ENCODE measurements at places on chromosomes 11 and 22.

DNA sequence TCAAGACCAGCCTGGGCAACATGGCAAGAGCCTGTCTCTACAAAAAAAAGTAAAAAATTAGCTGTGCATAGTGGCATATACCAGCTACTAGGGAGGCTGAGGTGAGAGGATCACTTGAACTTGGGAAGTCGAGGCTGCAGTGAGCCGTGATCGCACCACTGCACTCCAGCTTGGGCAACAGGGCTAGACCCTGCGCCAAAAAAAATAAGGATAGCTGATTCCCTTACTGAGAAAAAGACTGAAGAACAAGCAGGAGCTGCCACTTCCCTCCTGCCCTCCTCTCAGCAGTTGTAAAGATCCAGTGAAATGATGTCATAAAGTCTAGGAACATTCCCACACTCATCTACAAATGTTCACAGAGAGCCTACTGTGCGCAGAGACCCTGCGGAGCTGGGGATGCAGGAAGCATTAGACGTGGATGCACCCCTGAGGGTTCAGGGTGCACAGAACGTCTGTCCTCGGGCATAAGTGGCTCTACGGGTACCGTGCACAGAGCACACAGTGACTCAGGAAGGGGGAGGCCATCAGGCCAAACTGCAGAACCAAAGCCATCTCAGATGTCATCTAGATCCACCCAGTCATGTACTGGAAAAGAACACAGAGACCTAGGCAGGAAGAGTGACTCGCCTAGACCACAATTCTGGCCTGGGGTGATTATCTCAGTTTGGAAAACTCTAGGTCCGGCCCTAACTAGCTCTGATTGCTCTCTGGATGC, 11.7 kb downstream of the SEC14L2 start:
- no peak for DNase-seq

- no peak for DNase-seq
Measured at GRCh38 chr11:91947215-91947820, 277.3 kb upstream of the FAT3 start.

GRCh38 chr22:39959640-39960447, at the start of gene TMA7B:
TSS of gene TMA7B (plus strand) at chr22:39960397. CDS start at chr22:39964375, 3,978 bp downstream.
- DNase-seq, result no peak

DNA sequence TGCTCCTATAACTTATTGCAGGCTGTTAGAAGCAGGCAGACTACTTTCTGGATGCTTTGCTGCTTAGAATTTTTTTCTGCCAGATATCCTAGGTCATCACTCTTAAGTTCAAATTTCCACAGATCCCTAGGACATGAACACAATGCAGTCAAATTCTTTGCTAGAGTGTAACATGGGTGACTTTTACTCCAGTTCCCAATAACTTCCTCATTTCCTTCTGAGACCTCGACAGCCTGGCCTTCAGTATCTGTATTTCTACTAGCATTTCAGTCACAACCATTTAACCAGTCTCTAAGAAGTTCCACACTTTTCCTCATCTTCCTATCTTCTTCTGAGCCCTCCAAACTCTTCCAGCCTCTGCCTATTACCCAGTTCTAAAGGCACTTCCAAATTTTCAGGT, 60.4 kb upstream of the ZBED5 start:
- no peak for DNase-seq

DNA sequence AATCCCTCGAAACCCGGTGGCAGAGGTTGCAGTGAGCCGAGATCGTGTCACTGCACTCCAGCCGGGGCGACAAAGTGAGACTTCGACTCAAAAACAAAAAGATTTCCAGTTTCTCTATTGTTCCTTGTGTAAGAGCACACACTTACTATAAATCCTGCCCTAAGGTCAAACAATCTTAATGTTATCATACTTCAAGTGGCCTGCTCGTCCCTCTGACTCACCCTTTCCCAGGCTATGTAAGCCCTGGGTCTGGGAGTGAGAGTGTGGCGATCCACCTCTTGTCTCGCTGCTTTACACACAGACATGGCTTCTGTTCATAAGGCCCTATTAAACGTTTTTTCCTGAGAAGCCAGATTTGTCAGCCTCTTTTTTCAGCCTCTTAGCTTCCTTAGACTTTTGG, 24.4 kb upstream of the A4GALT start:
- no peak for DNase-seq

GRCh38 chr22:47401592-47401898, 639.1 kb downstream of the TBC1D22A start:
- no peak for DNase-seq

GRCh38 chr11:42249956-42250355, 790.5 kb upstream of the LRRC4C start:
- DNase-seq, result no peak

DNA sequence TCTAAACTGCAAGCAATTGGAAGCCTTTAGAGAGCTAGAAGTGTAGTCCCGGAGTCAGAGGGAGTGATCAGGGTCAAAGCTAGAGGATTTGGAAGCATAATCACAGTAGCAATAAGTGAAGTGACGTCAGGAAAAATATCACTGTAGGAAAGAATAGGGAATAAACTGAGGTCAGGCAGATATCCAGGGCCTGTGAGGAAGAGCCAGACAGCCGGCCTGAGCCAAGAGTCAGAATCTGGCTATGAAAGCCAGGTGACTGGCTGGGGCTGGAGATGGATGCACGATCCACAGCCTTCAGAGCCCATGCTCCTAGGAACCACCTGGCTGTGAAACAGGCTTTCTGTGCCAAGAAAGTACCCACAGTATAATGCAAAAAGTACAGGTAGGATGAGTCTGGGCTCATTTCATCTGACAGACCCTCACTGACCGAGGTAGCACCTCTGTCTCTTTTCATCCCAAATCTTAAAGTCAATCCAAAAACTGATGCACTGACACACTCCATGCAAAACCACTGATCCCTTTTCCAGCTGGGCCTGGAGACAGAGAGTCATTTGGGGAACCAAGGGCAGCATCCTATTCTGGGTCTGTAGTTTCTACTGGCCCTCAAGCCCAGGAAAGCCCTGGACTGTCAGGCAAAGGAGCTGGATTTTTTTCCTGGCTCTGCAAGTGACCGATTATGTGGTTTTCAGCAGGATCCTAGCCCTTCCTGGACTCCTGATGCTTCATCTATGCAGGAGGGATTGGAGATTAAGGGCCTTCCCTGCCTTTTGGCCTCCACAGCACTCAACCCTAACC, 21.3 kb downstream of the TRIM66 start:
- DNase-seq, result no peak

GRCh38 chr11:17528906-17529843, 15.0 kb downstream of the USH1C start:
- DNase-seq, result no peak

- DNase-seq, result no peak
Measured at GRCh38 chr11:129637983-129638776, 177.5 kb upstream of the TMEM45B start.

DNA sequence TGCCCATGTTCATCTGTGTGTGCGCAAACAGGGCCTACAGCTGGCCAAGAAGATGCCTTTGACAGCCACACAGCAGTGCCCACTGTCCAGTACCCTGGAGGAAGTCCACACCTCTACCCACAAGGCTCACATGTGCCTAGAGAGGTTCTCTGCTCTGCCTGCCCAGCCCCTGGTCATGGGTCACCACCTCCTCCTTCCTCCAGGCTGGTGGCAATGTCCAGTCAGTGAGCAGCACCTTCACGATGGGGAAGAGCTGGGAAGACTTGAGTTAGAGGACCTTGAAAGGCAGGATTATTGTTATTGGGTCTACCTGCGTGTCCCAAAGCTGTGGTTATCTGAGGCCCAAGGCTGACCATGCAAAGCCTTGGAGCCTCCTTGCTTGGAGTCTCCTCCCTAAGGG, 28.4 kb upstream of the TTC12 start:
- DNase-seq, result no peak

Measured in hypothalamus (tissue), 51 donors.